LoVo (cell line): ENCODE measurements at places on chromosomes 6 and 20.

DNA sequence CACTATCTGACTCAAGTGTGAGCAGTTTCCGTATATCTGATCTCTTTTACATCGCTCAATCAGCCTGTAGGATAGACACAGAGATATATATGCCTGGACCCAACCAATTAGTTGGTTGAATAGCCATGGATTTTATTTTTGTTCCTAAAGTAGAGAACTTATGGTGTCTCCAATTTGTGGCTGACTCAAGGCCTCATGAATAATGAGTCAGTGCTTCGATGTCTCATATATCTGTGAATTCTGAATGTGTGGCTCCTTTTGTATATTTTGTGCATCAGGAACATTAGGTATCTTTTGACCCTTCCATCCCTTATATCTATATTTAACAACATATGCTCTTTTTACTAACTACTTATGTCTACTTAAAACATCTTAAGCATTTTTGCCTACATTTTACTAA, 64.5 kb downstream of the OR2B2 start:
- DNase-seq, result no peak

DNA sequence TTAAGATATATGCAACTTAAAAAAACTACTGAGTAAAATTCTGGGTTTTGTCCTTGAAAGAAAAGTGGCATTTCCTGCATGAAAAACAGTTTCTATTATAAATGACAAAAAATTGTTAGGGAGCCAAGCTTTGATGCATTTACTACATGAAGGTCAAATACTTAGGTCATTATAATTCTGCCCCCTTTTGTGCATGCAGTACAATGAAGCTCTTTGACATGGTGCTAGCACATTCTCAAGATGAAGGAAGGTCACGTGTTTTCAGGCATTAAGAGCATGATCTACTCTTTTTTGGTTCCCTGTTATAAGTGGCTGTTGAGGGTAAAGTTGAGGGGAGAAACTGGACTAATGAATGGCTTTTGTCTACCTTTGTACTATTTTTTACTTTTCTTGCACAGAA, 72.7 kb downstream of the FOXO3 start:
- DNase-seq, result no peak

DNA sequence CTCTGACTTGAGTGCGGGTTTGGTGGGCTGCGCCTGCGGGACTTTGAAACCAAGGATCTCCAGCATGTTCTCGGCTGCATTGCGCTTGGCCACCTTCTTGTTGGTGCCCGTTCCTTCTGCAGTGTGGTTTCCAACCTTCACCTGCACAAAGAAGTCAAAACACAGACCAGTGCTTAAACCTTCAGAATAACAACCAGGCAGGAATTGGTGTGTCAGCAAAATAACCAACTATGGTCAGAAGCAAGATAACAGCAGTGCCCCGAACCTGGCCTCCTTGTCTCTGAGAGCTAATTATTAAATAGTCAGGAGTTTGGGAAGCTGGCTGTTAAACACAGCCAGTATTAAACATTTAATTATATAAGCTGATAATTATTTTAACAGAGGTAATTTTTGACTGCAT, 68.1 kb downstream of the STAU1 start:
- DNase-seq, result no peak

DNA sequence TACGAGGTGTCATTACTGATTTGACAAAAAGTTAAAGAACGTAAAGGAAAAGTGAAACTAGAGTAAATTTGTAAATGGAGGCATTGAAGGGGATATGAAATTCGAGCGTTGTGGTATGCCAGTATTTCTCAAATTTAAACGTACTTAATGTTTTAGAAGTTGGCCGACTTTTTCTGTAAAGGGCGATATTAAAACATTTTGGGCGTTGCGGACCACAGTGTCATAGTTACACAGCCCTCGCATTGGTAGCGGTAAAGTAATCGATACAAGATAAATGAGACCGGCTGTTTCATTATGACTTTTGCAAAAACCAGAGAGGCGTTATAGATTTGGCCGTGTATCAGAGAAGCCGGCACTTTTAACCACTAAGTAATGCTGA, 39.6 kb downstream of the OR2B2 start:
- peak; percentile 32 for DNase-seq

GRCh38 chr20:44142413-44142812, 44.6 kb downstream of the JPH2 start:
- no peak for DNase-seq

DNA sequence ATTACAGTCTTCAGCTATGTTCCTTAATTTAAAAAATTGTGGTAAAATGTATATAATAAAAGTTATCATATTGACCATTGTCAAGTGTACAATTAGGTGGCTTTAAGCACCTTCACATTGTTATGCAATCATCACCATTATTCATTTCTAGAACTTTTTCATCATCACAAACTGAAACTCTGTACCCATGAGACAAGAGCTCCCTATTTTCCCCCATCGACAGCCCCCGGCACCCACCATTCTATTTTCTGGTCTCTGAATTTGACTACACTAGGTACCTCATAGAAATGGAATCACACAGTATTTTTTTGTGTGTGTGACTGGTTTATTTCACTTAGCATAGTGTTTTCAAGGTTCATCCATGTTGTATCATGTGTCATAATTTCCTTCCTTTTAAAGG, 39.7 kb upstream of the FYN start:
- no peak for DNase-seq

- DNase-seq, result no peak
Observed at GRCh38 chr20:51484831-51485230, 57.7 kb downstream of the NFATC2 start.

DNA sequence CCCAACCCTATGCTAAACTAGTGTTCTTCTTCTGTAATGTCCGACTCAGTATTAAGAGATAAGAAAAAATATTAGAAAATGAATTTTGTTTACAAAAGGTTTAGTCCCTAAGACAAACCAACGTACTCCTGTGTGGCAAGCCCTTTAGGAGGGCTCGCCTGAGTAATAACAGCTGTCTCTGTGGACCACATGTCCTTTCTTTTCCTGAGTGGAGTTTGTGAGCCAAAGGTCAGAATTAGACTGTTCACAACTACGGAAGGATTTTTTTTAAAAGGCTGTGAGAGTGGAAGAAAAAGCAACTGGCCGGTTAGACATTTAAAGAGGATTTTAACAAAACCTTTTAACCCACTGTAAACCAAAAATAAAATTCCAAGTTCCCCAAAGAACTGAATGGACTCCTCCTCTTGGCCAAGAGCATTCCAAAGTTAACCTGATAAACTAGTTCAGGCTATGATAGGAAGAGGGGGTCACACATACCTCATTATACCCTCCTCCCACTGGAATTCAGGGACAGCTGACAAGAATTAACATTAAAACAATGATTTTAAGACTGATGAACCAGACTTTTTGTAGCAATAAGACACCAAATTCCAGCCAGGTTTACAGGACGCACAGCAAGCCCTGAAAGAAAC, 43.5 kb downstream of the FAM184A start:
- no peak for DNase-seq

- no peak for DNase-seq
Observed at GRCh38 chr20:62768551-62769287, 27.6 kb upstream of the MRGBP start.

DNA sequence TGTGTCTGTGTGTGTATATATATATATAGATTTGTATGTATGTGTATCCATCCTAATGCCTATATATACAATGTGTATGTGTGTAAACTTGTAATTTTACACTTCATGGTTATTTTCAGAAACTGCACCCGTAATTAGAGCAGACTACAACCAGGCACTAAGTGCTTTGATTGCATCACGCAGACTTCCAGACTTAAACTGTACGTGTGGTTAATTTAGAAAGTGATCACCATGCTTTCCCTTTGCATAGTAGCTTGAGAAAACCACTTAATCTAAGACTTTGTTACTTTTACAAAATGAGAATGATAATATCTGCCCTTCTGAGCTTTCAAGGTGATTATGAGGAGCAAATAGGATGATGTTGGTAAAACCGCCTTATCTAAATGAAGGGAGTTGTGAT, 50.1 kb upstream of the E2F3 start:
- DNase-seq, result no peak

- DNase-seq, result no peak
Observed at GRCh38 chr6:136717716-136717990, 74.6 kb downstream of the MAP3K5 start.

DNA sequence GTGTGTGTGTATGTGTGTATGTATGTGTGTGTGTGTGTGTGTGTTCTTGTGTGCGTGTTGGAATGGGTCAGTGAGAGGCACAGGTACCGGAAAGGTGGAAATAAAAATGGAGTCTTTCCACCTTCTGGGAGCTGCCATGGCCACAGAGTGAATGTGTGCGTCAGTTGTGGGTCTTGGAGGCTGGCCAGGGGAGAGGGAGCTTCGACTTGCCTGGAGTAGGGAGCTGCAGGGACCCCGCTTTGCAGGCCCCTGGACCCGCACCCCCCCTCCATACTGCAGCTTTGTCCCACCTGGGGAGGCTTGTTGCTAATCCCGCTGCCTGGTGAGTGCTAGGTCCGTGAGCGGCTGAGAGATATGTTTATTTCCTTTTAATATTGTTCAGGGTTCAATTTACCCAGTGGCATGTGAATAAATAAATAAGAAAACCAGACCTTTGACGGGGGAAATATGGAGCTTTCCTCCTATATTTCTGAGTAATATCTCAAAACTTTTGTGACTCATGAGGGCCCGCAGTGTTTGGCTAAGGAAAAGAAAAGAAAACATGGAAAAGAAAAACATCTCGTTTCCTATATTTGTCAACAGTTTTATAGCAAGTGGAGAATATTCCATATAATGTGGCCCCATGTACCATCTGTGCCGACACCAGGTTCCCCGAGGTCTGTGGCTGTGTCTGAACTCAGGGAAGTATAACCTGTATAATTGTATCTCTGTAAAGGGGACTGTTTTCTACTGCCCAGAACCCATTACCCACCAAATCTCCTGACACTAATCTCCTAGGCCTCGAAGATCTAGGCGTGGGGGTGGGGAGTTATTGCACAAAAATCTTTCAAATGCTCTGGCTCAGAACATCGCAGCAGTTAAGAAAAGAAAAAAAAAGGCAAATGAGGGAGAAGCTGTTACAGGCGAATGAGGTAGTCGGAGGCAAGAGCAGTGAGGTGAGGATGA, 24.6 kb upstream of the CCDC167 start:
- DNase-seq, result no peak

DNA sequence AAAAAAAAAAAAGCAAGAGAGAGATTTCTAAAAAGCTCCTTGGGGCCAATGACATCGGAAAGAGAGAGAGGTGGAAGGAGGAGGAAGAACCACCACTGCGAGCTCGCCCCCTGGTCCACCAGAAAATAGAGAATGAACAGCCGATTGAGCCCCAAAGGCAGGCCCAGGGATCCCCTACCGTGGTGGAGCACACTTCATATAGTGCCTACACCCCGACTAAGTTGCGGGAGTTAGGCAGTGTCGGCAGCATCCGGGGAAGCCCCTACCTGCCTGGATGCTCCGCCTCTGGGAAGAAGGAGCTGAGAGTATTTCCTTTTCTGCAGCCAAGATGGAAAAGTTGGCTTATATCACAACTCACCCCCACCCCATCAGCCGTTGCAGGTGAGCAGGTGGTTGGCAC, 38.6 kb upstream of the HSF2 start:
- no peak for DNase-seq

- no peak for DNase-seq
Observed at GRCh38 chr6:102411796-102412195, 1018.3 kb downstream of the GRIK2 start.

- peak; percentile 75 for DNase-seq
Observed at GRCh38 chr6:137024237-137024990, 20.4 kb downstream of the IL20RA start.

- DNase-seq, result no peak
Observed at GRCh38 chr6:36734486-36735060, 36.9 kb downstream of the RAB44 start.

- DNase-seq, result no peak
Observed at GRCh38 chr6:110404607-110405006, 10.8 kb downstream of the DDO start.

- no peak for DNase-seq
Observed at GRCh38 chr6:81838724-81839426, 86.4 kb upstream of the TENT5A start.

- DNase-seq, result no peak
Observed at GRCh38 chr6:144379356-144379755, 94.2 kb downstream of the UTRN start.

DNA sequence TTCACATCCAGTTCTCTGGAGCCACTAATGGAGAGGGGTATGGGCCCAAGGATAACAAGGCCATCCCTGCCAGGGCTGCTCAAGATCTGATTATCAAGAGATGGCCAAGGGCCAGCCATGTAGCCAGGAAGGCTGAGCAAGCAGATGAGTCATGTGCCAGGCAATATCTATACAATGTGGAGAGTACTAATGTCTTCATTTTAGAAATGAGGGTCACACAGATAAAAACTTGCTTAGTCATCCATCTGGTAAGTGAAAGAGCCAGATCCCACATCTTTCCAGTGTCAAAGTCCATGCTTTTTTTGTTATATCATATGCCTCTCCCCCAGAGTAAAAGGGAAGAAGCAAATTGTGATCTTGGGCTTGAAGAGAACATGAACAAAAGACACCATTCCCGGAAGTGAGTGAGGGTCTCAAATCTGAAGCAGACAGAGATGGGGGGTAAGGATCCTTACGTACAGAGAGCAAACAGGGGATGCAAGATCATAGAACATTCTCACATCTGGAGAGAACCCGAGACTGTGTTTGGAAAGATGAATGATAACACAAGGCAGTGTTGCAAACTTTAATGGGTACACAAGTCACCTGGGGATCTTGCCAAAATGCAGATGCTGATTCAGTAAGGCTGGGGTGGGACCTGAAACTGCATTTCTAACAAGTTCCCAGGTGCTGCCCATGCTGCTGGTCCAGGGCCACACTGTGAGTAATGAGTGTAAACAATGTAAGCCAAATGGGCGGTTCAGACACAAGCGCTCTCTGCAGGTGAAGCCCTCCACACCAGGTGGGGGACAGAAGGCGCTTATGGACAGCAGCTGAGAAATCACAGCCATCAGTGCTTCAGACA, 20.0 kb upstream of the GSTA3 start:
- peak; percentile 89 for DNase-seq

DNA sequence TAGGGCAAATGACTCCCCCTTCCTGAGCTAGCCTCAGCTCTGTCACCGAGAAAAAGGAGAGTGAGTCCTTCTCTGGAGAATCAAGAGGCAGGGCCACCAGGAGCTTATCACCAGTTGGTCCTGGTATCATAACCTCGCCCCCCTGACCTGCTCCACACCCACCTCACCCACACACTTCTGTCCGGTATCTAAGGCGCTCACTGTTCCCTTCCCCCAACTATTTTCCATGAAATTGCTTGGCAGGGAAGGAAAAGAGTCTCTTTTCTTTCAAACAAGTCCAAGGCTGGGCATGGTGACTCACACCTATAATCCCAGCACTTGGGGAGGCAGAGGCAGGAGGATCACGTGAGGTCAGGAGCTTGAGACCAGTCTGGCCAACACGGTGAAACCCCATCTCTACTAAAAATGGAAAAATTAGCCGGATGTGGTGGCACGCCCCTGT, 77.6 kb downstream of the ZMYND8 start:
- no peak for DNase-seq

- no peak for DNase-seq
Observed at GRCh38 chr6:33995309-33996119, 150.4 kb downstream of the GRM4 start.

GRCh38 chr20:39101895-39102294, 139.8 kb downstream of the DHX35 start:
- no peak for DNase-seq
